ENCODE measurements at places on chromosomes 3 and 15. TPM values are rescaled to one million over a fixed set of nuclear protein-coding genes. Genes with fewer than 3 reads are reported as not detected.

GRCh38 chr15:38853608-38854007, 289.0 kb upstream of the RASGRP1 start:
- H3K27me3 ChIP-seq, result peaks cover 5% of the 10 kb centered on the region
- no peak overlapping the region for H3K27ac ChIP-seq
- H3K4me1 ChIP-seq, result no peaks in the 10 kb centered on the region
- DNase-seq, result peak; percentile 26
- no peak overlapping the region for H3K4me3 ChIP-seq

DNA sequence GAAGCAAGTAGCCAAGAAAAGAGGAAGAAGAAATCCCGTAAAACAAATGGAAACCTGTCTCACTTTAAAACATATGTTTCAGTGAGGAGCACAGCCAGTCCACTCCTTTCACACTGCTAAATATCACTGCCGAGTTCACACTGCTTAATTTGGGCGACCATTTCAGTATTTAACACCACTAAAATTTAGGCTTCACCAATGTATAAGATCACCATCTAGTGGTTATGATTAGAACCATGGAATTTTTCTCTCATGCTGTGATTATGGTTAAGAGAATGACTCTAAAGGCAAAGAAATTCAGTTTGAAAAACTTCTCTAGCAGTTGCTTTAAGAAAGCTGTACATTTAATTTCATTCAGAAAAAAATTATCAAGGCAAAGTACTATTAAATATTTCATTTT, 16.6 kb downstream of the SLC4A7 start:
- H3K4me3 ChIP-seq, result no peak overlapping the region
- no peaks in the 10 kb centered on the region for H3K36me3 ChIP-seq
- no peak overlapping the region for H3K27ac ChIP-seq
- DNase-seq, result peak; percentile 42
- H3K4me1 ChIP-seq, result peaks cover 30% of the 10 kb centered on the region

DNA sequence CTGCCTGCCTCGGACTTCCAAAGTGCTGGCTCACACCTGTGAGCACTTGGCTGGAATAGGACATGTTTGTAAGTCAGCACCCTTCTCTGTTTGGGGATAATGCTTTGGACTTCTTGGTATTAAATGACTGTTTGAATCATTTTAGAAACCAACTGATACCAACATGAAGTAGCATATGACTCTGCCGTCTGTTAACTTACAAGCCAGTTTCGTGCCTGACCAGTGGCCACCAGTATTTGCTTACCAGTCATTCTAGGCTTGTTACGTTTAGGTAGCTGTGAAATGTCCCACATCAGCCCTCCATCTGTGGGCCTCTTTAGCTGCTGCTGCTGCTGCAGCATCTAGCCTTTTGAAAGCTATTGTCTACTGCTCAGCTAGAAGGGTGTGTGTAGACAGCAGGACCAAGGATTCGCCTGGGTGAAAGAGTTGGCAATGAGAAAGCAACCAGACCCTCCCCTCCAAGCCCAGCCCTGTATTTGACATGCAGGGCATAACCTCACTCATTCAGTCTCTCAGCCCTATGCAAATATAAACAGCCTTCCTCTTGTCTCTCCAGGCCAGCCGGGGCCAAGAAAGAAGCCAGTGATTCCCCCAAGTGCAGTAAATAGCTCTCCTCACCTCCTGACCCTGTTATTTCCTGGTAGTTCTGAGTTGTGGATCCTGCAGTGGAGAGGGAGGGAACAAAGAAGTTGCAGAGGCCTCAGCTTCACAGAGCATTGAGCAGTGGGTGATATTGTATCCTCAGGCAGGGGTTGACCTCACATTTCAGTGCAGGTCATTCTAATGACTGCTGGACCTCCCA, 51.0 kb downstream of the NKIRAS1 start:
- H3K27ac ChIP-seq, result no peak overlapping the region
- no peaks in the 10 kb centered on the region for H3K27me3 ChIP-seq
- no peak for DNase-seq

GRCh38 chr3:81492040-81492439, 269.4 kb downstream of the GBE1 start:
- no peak overlapping the region for H3K4me3 ChIP-seq
- H3K4me1 ChIP-seq, result no peaks in the 10 kb centered on the region

DNA sequence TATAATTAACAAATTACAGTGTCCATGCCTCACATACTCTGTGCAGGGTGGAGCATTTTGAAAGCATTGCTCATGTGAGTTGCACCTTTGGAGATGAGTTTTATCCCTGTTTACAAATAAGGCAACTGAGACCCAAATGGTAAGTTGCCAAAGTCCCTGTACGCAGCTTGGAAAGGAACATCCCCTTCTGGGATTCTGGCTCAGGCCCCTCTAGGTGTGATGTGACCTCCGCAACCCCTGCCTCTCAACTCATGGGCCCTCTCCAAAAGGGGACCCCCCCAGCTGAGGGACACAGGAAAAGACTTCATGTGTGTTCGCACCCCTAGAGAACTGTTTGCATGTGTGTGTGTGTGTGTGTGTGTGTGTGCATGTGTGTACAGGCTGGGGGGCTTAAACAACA, 25.3 kb downstream of the PRR20G start:
- no peak overlapping the region for H3K4me3 ChIP-seq
- H3K27me3 ChIP-seq, result no peaks in the 10 kb centered on the region
- H3K27ac ChIP-seq, result no peak overlapping the region
- DNase-seq, result no peak
- H3K36me3 ChIP-seq, result no peaks in the 10 kb centered on the region
- H3K4me1 ChIP-seq, result no peaks in the 10 kb centered on the region

DNA sequence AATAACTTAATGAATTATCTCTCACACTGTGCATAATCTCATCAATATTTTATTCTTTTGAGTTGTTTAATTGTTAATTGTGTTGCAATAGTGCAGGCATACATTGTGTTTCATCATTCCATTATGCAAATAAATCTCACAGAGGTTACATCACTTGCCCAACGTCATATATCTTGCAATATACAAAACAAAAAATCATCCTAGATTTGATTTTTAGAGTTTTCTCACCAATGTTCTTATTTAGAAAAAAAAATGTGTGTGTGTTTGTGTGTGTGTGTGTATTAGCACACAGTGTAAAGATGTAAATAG, 662.5 kb upstream of the GBE1 start:
- no peak for DNase-seq
- H3K36me3 ChIP-seq, result no peaks in the 10 kb centered on the region
- no peak overlapping the region for H3K27ac ChIP-seq
- H3K4me3 ChIP-seq, result no peak overlapping the region
- H3K27me3 ChIP-seq, result no peaks in the 10 kb centered on the region
- no peaks in the 10 kb centered on the region for H3K4me1 ChIP-seq

DNA sequence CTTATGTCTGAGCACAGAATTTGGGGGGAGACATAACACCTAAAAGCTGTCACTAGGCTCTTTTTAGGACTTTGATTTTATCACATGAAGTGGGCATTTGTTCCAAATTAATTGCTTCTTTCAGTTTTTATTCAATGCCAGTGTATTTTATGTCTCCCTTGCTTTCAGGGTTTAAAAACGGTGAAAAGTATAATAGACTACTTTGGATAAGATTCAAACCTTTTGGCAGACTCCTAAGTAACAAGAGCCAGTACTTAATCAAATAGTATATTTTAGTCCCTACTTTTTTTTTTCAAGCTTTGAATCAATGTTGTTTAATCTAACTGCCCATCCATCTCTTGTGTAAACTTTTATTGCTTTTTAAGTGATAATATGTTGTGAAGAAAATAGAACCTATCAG, 847.2 kb upstream of the DPPA4 start:
- H3K36me3 ChIP-seq, result no peaks in the 10 kb centered on the region
- H3K4me1 ChIP-seq, result no peaks in the 10 kb centered on the region
- no peak overlapping the region for H3K4me3 ChIP-seq
- H3K27ac ChIP-seq, result no peak overlapping the region

DNA sequence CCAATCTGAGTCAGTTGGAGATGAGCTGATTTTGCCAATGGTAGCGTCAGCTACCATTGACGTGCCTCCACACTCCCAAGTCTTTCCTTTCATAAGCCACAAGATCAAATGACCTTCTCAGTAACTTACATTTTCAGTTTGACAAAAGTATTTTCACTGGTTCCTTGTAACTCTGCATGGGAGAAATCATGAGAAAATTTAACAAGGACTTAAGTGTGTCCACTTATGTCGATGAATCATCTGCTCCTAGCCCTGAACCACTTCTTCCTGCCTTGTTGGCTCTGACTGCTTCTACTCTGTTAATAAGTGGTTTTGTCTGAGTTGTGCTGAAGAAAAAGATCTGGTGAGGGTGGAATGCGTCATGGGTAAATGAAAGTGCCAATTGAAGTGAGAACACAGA, 101.2 kb downstream of the NFKBIZ start:
- no peak overlapping the region for H3K27ac ChIP-seq
- H3K4me1 ChIP-seq, result no peaks in the 10 kb centered on the region
- no peak for DNase-seq
- H3K27me3 ChIP-seq, result no peaks in the 10 kb centered on the region

- H3K4me3 ChIP-seq, result no peak overlapping the region
- no peak overlapping the region for H3K27ac ChIP-seq
- H3K27me3 ChIP-seq, result no peaks in the 10 kb centered on the region
- H3K4me1 ChIP-seq, result no peaks in the 10 kb centered on the region
- no peak for DNase-seq
- H3K36me3 ChIP-seq, result no peaks in the 10 kb centered on the region
These were observed 198.4 kb upstream of the ZNF717 start for GRCh38 chr3:75983609-75984290.

DNA sequence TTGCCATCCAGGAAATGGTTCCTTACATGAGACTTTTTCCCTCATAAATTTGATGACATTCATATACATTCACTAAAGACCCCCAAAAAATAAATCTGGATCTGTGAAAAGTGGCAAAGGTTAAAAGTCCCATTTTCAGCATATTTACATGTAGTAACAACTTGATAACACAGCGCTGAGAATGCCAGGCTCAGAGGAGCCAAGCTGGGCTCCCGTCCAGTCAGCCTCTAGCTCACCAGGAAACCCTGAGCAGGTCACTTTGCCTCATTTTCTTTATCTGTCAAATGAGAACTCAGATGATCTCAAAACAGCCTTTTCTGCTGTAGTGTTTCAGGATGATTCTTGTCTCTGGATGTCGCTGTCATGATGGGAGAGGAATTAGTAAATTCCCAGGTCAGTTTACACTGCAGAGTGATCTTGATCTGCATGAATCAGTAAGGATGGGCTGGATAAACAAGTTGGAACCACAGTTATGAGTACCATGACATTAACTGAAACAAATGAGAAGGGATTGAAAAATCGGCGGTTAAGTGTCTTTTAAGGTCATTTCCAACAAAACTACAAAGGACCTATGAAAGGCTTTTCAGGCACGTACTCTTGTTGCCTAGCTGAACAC, 82.8 kb downstream of the PPARG start:
- no peak overlapping the region for H3K27ac ChIP-seq
- H3K4me3 ChIP-seq, result no peak overlapping the region
- no peak for DNase-seq
- H3K27me3 ChIP-seq, result no peaks in the 10 kb centered on the region
- H3K4me1 ChIP-seq, result no peaks in the 10 kb centered on the region
- H3K36me3 ChIP-seq, result no peaks in the 10 kb centered on the region

DNA sequence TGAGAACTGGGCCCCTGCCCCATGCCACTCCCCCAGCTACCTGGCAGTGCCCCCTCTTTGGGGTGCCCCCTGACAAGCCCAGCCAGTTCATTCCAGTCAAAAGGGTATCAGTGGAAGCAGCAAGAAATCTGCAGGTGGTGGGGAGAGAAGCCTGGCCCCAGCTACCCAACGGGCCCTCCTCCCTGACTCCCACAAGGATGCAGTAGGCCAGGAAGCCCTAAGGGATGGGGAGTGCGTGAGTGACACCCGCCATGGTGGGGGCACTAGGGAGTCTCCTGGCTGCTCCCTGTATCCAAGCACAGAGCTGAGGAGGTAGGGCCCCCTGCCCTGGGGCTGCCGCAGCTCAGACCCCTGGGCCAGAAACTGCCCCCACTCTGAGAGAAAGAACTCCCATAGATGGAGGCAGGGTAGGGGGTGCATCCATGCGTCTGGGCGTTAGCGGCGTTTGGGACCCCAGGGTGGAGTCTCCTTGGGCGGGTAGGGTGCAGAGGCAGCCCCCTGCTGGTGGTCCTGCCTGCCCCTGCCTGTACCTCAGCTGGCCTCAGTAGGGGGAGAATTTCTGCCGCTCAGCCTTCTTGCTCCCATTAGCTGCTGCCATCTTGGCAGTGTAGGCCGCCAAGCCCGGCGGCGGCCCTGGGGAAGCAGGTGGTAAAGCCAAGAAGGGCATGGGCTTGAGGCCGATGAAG, 2.5 kb downstream of the GPR62 start:
- no peak overlapping the region for H3K4me3 ChIP-seq
- H3K4me1 ChIP-seq, result peaks cover 15% of the 10 kb centered on the region
- no peak overlapping the region for H3K27ac ChIP-seq

GRCh38 chr3:40615110-40615915, 90.6 kb downstream of the ZNF621 start:
- no peak overlapping the region for H3K4me3 ChIP-seq
- H3K27me3 ChIP-seq, result peaks cover 3% of the 10 kb centered on the region
- no peaks in the 10 kb centered on the region for H3K4me1 ChIP-seq
- no peaks in the 10 kb centered on the region for H3K36me3 ChIP-seq

GRCh38 chr3:132360717-132361116, 43.5 kb downstream of the ACP3 start:
- no peaks in the 10 kb centered on the region for H3K27me3 ChIP-seq
- no peak overlapping the region for H3K27ac ChIP-seq
- DNase-seq, result no peak
- H3K4me1 ChIP-seq, result no peaks in the 10 kb centered on the region
- H3K4me3 ChIP-seq, result no peak overlapping the region

DNA sequence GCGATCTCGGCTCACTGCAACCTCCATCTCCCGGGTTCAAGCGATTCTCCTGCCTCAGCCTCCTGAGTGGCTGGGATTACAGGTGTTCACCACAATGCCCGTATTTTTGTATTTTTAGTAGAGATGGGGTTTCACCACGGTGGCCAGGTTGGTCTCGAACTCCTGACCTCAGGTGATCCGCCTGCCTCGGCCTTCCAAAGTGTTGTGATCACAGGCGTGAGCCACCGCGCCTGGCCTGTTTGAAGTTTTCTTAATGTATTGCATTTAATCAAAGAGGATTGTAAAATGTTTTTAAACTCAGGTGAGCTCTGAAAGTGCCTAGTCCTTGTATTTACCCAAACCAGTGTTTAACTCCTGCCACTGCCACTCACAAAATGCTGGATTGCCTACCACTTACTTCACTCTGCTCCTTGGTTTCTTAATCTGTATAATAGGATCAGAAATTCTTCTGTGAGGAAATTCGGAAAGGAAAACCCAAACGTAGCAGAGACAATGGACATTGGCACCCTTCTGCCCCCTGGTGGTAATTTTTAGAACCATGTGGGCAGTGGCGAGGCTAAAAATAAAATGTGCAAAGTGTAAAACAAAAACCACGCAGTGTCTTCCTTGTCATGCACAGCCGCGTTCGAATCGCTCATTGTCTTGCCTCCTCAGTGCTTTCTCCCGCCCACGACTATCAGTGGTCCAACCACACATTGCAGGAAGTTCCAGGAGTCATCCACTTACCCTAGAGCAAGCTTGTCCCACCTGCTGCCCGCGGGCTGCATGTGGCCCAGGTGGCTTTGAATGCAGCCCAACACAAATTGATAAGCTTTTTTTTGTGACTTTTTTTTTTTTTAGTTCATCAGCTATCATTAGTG, 27.3 kb downstream of the CEP19 start:
- no peak overlapping the region for H3K27ac ChIP-seq
- no peak overlapping the region for H3K4me3 ChIP-seq
- H3K36me3 ChIP-seq, result no peaks in the 10 kb centered on the region

NEO1 gene
- total RNA-seq, result 11.3 TPM

THRB gene
- not detected for total RNA-seq

ZNF609 gene
- total RNA-seq, result 56.9 TPM

AZI2 gene
- 44.5 TPM for total RNA-seq
